SK-MEL-5 (cell line): ENCODE measurements at places on chromosomes 1 and 21. TPM values are rescaled to one million over a fixed set of nuclear protein-coding genes. Genes with fewer than 3 reads are reported as not detected.

- no peak for DNase-seq
Observed at GRCh38 chr1:233085566-233085965, 135.2 kb downstream of the NTPCR start.

Gene KCNE1
- not detected in 2 replicates for total RNA-seq

- DNase-seq, result no peak
Observed at GRCh38 chr1:2588661-2589430, 2.3 kb downstream of the PRXL2B start.

Gene BROX
- total RNA-seq, result 67.4 and 68.9 TPM in 2 replicates

Gene GPATCH3
- total RNA-seq, result 7.7 and 9.7 TPM in 2 replicates

DNA sequence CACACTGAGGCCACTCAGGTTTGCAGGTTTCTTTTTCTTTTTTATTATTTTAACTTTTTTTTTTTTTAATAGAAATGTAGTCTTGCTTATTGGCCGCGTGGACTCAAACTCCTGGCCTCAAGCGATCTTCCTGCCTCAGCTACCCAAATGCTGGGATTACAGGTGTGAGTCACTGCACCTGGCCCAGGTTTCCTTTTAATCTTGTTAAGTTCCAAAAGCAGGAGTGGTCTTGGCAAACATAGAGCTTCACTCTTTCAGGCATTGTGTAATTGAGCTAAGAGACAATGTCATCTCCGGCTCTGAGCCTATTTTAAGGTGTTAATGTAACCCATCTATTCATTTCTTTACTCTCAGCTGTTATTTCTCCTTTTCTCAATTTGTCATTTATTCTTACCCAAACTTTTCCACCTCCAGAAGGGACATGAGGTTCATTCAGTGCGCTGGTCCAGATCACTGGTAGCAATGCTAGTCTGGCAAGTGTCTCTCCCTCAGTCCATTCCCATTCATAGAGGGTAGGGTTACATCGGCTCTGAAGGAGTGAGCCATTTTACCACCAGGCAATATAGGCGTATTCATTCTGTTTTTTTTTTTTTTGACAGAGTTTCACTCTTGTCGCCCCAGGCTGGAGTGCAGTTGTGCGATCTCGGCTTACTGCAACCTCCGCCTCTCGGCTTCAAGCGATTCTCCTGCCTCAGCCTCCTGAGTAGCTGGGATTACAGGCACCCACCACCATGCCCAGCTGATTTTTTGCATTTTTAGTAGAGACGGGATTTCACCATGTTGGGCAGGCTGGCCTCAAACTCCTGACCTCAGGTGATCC lies 11.3 kb upstream of the MFSD2A start:
- no peak for DNase-seq

DNA sequence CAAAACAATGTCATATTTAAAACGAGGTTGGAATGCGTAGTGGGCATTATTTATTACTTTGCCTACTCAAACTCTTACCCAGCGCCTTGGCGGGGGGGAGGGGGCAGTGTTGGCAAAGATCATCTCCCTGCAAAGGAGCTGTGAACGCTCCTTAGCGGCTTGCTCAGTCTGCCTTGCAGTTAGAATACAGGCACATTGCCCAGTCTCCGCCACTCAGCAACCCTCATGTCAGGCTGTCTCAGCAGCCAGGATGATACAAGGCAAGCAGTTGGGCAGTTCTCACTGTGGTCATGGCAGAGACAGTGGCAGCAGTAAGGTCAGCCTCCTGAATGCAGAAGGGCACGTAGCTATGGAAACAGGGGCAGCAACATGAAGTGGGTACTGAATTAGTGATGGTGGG lies 170.4 kb upstream of the KCNK2 start:
- DNase-seq, result no peak

- DNase-seq, result no peak
Observed at GRCh38 chr1:221641811-221642210, 100.1 kb downstream of the DUSP10 start.

DNA sequence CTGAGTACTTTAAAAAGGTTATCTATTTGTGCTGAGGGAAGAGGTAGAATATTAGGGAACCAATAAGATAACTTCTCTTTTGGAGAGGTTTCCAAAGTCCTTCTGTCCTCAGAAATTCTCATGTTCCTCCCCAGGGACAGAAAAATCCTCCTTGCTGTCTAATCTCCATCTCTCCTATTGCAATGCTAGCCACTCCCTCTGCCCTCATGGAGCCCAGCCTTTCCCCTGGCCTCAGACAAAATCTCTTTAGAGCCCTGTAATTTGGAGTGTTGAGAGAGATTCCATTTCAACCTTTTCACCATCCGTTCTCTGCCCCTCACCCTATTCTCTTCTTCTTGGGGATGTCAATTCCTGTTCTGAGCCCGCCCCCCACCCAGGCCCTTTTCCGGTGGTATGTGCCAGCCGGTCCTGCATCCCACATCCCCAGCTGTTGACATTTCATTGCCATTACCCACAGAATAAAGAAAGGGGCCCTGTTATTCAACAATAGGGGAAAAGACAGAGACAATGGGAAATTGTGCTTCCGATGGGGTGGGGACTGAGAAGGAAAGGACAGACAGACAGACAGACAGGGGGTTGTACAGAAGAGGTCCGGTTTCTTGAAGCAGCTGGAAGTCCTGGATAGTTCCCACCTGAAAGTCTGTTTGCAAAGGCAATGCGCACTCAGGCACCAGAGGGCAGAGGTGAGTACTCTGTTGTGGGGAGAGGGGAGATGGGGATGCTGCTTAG lies at the start of gene HAPLN2:
TSS of gene HAPLN2 (plus strand) at position 563 of the 729 bp plus-strand sequence. CDS start 4,076 bp downstream, outside the sequence.
- peak; percentile 51 for DNase-seq

DNA sequence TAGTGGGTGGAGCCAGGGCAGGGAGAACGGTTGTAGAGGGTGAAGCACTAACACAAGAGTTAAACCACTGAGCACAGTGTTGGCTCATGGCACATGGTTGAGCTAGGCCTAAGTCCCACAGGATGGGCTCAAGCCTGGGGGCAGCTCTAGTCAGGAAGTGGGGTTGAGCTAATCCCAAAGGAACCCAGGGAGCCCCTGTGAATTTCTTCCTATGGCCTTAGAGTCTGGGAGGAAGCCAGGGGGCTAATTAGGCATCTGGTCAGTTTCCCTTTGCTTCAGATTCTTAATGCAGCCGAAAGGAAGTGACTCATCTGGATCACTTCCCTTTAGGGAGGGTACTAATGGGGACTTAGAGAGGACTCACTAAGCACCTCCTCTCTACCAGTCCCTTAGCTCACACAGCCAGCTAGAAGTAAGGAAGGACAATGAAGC lies 10.1 kb downstream of the CFAP45 start:
- DNase-seq, result peak; percentile 33

- DNase-seq, result no peak
Observed at GRCh38 chr1:242185731-242186130, 186.8 kb upstream of the MAP1LC3C start.

- no peak for DNase-seq
Observed at GRCh38 chr1:24309762-24310485, 9.2 kb upstream of the GRHL3 start.
